ENCODE measurements at places on chromosomes 6 and 20.

- DNase-seq: no peak
Measured at GRCh38 chr6:13229205-13230085, 98.9 kb downstream of the TBC1D7 start.

DNA sequence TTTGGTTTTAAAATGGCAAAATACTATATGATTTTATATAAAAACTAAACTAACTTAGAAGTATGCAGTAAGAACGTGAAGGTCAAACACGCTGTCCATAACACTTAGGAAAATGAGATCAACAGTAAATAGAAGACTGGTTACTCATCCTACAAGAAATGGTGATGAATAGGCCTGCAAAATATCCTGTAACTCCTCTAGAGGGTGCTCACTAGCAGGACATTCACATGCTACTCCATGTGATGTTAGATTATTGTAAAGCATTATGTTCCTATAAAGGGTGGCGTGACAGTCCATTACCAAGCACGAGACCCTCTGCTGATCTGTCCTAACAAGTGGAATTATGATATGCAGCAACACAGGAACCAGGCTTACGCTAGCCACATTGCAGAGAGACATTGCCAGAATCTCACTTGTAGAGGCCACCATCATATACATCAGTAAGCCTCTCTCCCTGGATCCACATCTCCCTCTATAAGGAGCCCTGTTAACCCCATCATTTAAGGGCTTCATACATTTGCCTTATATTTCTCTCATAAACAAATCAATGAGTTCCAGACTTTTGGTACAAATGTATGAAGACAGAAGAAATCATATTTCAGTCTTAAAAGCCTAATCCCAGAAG is 18.0 kb upstream of the DEFB129 start:
- no peak for DNase-seq

DNA sequence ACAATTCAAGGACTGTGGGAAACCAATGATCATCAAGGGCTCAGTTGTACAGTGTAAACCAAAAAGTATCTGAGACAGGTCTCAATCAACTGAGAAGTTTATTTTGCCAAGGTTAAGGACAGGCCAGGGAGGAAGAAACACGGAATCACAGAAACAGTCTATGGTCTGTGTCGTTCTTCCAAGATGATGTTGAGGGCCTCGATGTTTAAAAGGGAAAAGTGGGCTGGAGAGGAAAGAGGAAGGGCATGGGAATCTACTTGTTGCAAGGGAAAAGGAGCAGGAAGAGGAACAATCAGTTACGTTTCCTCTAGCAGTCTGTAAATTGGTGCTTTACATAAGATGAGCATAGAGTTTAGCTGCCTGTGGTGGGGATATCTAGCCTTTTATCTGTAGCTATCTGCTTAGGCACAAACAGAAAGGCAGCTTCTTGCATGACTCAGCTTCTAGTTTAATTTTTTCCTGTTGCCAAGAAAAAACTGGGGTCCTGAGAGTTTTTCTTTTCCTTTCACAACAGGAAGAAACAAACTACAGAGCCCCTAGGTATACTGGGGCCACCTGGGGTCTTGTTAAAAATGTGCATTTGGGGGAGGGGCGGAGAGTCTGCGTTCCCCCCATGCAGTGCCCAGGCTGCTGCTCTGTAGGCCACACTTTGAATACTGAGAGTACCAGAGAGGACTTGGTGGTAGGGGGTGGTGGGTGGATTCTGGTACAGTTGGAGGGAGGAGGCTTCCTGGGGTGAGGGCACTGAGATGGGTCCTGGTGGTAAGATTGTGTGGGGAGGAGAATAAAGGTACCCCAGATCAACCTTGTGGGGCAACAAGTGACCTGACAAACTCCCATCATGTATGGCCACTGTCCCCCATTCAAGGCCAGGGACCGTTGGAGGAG is 35.3 kb upstream of the EZR start:
- DNase-seq: no peak

- DNase-seq: no peak
Measured at GRCh38 chr6:87728706-87729105, 26.7 kb upstream of the AKIRIN2 start.

GRCh38 chr6:73652637-73653570 is 888 bp downstream of the SLC17A5 start:
- DNase-seq: peak; percentile 29

DNA sequence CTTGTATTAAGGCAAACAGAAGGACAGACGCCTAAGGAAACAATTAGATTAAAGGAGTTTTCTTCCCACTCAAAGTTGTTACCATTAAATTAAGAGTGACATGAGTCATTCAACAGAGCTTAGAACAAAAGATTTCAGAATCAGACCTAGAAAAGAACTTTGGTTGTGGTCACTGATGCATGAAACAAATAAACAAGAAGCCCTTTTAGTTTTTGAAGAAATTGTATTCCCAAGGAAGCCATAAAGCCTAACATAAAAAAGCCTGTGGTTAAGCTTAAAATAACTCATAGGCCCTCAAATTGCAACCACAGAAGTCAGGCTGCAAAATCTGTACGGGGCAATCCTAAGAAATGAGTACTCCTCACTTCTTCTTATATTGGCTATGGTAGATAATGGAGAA is 17.9 kb upstream of the TRIM26 start:
- no peak for DNase-seq

GRCh38 chr6:19535351-19535750 is 301.8 kb upstream of the ID4 start:
- DNase-seq: no peak

GRCh38 chr6:135073756-135074393 is 19.3 kb upstream of the HBS1L start:
- DNase-seq: no peak

DNA sequence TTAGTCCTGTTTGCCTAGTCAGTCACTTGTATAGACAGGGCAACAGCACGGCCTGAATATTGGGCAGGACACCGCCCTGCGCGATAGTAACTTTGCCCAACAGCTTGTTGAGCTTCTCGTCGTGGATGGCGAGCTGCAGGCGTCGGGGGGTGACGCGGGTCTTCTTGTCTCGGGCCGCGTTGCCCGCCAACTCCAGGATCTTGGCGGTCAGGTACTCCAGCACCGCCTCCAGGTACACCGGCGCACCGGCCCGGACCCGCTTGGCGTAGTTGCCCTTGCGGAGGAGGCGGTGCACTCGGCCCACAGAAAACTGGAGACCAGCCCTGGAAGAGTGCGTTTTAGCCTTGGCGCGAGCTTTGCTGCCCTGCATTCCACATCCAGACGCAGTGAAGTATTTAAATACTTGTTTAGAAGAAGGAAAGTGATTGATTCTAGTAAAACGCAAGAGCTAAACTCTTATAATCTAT is 92.8 kb upstream of the BTN3A2 start:
- no peak for DNase-seq

DNA sequence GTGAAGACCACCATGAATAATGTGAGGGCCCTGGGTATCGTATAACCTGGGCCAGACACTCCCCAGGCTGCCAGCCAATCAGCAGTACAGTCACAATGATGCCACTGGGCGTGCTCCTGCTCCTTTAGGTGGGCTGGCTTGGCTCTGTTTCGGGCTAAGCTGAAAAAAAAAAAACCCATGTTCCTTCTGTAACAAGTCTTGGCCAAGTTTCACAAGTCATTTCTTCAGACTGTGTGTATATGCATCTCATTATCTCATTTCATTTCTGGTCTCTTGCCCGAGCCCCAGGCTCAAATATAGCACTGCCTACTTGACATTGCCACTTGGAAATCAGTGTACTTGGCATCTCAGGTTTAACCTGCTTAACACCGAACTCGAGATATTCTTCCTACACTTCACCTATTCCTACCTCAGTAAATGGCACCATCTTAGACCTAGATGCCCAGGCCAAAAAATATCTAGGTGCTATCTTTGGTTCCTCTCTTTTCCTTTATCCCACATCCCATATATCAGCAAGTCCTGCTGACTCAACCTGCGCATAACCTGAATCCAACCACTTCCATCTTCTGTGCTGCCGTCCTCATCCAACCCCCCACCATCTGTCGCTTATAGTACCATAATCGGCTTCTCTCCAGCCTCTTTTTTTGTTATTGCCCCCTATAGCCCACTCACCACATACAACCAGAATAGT is 1.8 kb downstream of the UQCC2 start:
- DNase-seq: no peak

DNA sequence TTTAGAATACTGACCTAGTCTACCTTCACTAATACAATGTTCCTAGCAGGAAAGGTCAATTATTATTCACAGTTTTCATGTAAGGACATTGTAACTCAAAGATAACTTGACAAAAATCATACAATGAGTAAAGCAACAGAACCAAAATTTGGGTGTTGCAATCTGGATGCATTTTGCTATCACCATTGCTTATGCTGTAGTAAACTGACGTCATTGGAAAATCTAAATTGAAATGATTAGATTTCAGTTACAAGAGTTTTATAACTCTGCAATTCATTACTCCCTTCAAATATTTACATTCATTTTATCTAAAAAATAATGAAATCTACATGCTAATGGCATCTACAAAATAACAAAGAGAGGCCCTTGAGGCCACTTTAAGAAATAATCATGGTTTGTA is 147.0 kb downstream of the TENT5A start:
- DNase-seq: no peak

DNA sequence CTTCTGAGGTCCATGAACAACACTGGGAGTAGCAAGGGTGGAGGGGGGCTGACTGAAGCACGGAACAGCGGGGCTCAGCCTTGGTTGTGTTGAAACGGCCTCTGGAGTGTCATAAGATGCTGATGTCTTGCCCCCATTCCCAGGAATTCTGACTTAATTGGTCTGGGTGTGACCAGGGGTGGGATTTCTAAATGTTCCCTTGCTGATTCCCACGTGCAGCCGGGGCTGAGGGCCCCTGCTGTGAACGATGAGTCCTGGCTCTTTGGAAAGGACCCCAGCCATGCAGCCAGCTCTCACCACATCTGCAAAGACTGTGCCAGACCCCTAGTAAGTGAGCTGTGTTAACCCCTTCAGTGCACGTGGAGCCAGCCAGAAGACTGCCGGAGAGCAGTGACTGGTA is 28.6 kb upstream of the FAM50B start:
- DNase-seq: no peak

DNA sequence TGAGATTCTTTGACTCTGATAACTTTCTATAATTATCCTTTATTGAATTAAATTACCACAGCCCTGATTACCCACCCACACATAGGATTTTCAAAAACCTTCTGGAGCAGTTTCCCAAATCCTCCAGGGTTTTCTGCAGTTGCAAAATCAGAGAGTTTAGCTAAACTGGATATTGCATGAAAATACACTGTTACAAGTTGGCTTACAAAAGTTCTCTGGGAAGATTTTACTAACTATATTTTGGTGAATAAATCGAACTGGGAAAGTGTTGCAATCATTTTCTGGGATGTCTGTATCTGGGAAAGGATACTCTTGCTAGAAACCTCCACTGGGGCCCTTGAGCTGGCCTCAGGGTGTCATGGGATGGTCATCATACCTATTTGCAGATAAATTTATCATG is 97.6 kb upstream of the STMND1 start:
- DNase-seq: no peak

- DNase-seq: no peak
Measured at GRCh38 chr6:142009647-142010046, 123.1 kb upstream of the GJE1 start.

DNA sequence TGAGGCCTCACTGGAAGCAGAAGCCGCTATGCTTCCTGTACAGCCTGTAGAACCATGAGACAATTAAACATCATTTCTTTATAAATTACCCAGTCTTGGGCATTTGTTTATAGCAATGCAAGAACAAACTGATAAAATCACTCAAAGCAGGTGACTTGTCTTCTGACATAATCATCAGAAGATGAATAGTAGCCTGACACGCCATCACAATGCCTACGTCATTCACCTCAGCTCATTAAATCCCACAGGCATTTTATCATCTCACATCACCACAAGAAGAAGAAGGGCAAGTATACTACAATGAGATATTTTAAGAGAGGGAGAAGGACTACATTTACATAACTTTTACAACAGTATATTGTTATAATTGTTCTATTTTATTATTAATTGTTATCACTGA is 3.1 kb upstream of the CAP2 start:
- no peak for DNase-seq

GRCh38 chr6:135985471-135985870 is 134.0 kb downstream of the PDE7B start:
- DNase-seq: no peak

DNA sequence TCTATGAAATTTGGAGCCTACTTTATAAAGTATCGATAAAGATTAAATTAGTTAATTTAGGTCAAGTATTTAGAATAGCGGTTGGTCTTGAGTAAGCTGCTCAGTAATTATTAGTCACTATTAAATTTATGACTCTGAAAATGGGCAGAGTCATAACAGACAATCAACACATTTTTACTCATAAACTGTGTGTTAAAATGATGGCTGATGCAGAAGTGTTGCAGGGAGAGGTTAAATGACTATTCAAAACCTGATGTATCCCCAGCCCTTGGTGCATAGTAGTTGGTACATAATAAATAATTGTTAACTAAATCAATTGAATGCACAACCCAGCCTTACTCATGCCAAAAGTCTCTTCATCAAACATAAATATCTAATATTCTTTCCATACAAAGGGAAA is 30.6 kb downstream of the HIVEP2 start:
- no peak for DNase-seq

DNA sequence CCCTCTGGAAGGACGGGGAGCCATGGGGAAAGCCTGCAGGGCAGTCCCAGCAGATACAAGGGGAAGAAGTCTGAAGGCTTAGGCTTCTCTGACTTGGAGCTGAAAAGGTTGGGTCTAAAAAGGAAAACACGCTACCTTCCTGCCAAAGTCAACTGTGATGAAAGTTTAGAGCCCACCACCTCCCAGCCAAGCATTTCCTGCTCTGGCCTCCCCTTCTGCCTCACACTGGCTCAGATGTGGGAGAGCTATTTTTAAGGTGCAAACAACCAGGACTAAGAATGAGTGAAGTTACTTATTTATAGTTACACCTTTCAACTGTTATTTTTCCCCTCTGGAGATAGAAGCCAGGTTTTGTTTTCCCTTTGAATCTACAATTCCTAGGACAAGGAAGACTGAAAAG is 21.2 kb downstream of the NEDD9 start:
- DNase-seq: no peak

DNA sequence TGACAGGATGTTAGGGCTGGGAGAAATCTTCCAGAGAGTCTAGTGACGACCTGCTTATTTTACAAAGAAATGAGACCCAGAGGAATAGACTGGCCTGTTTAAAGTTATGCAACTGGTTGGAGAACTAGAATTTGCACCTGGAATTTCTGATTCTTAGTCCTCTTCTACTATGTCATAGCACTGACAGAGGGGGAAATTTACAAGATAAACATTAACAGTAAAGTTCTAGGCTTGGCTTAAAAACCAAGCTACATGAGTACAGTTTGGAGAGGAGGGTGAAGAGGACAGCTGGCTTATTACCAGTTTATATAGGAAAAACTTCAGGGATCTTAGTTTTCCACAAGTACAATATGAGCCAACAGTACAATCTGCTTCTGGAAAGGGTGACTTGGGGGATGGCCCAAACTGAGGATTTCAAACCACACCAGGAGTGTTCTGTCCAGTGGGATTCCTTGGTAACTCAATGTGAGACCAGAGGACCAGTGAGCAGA is 269.6 kb downstream of the CD109 start:
- DNase-seq: no peak

All from stimulated activated CD8-positive, alpha-beta memory T cell treated with anti-CD3 and anti-CD28 coated beads, Interleukin-15, amount 100 ng/mL, for 24 hours (primary cell).